ENCODE measurements at places on chromosomes 5 and 9.

DNA sequence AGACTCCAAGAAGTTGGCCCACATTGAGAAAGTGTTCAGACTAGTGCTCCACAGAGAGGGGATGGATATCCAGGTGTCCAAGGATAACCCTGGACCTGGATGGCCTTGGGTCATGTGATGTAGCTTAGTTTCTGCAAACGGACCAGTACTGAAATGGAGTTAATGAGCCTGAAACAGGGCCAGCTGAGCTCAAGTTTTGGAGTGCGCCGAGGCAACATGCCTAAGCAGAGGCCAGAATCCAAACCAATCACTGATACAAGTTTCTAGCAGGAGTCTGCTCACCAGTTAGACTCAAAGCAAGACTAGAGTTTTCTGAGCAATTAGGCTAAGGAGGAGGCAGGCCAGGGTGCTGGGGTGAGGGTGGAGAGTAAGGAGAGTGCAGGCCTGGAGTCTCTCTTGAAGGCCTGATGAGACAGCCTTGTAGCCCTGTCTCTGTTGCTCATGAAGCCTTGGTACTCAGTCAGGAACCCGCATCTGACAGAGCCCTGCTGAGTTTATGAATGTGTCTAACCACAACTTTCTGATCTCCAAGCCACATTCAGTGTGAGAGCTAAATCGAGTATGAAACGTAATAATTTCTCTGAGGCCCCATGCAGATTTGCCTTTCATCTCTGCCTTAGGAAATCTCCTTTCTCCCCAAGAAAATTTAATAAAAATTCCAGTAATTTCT is 68.9 kb upstream of the EQTN start:
- DNase-seq, result no peak

DNA sequence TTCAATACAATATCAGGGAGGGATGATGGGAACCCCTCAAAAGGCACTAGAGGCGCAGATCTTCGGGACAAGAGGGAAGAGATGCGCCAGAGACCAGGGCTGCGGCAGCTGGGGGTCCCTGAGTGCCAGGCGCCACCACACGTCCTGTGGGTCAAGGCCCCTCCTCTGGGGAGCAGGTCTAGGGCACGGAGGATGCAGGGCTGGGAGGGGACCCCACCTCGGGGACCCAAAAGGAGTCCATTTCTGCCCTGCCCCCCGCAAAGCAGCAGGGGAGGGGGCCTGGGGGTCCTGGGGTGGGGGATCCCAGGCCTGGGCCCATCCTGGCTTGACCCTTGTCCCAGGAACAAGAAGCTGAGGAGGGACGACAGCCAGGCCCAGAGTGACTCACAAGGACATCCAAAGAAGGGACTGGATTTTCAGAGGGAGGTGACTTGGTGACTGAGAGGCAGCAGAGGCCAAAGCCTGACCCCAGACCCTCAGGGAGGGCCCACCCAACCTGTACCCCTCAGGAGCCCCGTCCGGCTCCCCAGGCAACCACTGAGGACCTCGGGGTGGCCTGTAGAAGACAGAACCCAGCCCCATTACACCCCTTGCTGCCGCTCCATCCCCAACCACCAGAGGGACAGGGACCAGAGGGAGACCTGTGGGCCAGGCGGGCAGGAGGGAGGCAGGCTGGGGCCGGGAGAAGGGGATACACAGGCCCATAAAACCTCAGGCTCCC is 54.2 kb downstream of the LRSAM1 start:
- no peak for DNase-seq

- DNase-seq, result no peak
Observed at GRCh38 chr9:9874270-9874669, 738.5 kb downstream of the PTPRD start.

GRCh38 chr5:137712139-137712667 is 23.7 kb downstream of the KLHL3 start:
- DNase-seq, result no peak

GRCh38 chr9:113620377-113621161 is 157.0 kb downstream of the RGS3 start:
- no peak for DNase-seq

GRCh38 chr5:96616801-96617200 is 45.4 kb upstream of the CAST start:
- no peak for DNase-seq

DNA sequence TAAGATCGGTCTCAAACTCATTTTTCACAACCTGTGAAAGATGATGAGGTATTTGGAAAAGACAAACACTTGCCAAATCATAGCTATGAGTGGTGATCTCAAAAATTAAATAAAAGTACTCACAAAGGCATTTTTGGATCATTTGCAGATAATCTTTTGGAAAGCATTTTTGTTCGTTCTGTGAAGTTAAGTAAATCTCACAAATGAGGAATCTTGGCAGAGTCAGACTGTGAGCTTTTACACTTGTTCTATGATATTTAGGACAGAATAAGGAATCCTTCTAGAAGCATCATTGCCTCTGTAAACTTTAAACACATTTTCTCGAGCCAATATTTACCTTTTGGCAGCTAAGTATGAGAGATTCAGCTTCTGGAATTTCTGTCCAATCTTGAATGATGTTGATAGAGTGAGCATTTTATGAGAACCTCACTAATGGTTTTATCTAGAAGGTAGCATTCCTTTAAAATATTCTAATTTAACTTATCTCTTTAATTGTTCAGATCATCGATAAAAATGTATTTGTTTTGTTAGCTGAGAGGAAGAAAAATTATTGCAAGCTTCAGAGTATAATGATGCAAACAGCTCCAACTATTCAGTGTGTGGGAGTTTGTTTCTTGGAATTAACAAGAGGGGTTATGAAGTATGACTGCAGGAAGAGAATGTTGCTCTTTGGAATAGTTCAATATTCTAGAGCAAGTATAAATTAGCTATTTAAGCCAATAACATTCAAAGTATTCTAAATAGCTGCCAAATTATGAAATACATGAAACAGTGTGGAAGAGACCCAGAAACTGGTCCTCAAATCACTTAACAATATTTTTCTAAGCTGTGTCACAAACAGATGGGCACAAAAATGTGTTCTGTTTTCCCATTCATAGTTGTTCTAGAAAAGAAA is 48.6 kb upstream of the SLCO6A1 start:
- no peak for DNase-seq

GRCh38 chr5:1037123-1037670 is 28.6 kb downstream of the NKD2 start:
- no peak for DNase-seq

DNA sequence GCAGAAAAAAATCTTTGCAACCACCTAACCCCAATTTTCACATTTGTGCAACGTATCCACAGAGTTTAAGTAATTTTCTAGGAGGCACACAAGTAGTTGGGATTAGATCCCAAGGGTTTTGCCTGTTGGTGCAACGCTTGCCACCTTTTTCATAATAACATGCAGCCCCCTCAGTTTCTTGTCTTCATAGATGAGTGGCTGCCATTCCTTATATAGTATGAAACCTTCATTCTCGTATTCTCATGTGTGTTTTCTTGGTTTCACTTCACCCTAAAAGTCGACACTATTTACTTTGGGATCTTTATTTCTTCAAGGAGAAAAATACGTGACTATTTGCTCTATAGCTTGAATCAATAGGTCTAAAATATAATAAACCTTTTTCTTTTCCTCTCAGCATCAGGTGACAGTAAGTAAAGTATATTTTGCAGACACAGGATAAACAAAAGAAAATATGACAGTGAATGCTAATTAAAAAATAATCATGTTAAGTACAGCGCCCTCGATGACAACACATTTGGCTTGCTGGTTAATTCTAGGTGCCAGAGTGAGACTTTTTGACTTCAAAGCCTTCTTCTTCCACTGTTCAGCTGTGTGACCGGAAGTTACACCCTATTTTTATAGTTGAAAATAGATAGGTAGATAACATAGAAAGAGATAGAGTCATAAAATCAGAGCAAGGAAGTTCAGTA is 342.8 kb upstream of the CCNG1 start:
- no peak for DNase-seq

DNA sequence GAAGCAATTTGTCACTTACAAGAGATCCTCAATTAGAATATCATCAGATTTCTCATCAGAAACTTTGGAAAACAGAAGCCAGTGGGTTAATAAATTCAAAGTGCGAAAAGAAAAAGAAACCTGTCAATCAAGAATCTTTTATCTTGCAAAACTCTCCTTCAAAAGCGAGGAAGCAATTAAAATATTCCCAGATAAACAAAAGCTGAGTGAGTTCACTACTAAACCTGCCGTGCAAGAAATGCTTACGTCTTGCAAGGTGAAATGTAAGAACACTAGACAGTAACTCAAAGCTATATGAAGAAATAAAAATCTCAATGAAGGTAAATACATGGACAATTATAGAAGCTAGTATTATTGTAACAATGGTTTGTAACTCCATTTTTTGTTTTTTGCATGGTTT is 62.8 kb upstream of the IL33 start:
- no peak for DNase-seq

GRCh38 chr5:94901191-94901979 is 282.9 kb downstream of the SLF1 start:
- DNase-seq, result no peak

DNA sequence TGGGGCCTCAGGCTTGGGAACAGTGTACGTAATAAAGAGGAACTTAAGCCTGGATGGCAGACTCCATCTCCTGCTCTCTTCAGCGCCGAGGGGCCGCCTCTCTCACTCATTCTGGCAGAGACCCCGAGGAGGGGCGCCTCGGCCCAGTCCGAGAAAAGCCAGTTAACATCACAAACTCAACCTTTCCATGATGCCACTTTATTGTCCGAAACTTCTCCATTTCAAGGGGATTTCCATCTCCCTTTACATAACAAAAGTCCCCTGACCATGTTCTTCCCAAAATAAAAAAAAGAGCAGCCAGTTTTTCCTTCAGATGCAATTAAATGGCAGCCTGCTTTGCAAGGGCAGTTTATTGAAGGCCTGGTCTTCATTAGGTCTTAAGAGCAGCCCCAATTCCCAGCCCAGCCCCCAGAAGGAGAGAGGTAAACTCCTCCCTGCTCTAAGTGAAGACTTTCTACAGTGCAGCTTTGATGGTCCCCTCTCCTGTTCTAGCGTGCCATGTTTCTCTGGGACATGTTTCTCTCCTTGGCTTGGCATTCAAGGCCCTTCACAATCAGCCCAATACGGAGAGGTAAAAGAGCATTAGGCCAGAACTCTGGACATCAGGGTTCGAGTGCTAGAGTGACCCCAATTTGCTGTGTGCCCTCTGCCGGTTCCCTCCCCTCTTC is 19.5 kb upstream of the RAB14 start:
- no peak for DNase-seq

DNA sequence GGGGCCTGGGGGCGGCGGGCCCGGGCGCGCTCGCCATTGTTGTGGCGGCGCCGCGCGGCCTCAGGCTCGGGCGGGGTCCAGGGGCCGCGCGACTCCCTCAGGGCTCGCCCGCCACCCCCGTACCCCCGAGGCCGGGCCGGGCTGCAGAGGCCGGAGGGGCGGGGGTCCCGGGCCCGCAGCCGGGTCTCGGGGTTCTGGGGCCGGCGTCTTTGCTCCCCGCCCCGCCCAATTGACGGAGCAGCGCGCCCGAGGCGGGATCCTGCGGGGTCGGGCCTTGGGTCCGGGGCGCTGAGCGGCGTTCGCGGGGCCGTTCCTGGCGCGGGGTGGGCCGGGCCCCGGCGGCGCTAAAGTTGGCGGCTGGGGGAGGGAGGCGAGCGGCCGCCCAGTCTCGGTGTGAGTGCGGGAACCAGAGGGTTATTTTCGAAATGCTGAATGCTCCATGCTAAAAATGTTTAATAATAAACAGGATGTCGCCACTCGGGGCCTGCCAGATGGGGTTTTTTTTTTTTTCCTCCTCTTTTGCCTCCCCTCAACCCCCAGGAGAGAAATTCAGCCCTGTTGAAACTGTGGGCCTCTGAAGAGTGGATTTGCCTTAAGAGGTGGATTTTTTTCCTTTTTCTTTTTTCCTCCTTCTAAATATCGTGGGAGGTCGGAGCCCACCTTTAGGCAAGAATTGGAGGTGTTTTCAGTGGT is 724 bp downstream of the PRRC2B start:
- DNase-seq, result no peak

GRCh38 chr5:111231119-111231518 is 6.9 kb downstream of the CAMK4 start:
- DNase-seq, result no peak

- DNase-seq, result no peak
Observed at GRCh38 chr5:73365301-73365853, 83.2 kb downstream of the FOXD1 start.

DNA sequence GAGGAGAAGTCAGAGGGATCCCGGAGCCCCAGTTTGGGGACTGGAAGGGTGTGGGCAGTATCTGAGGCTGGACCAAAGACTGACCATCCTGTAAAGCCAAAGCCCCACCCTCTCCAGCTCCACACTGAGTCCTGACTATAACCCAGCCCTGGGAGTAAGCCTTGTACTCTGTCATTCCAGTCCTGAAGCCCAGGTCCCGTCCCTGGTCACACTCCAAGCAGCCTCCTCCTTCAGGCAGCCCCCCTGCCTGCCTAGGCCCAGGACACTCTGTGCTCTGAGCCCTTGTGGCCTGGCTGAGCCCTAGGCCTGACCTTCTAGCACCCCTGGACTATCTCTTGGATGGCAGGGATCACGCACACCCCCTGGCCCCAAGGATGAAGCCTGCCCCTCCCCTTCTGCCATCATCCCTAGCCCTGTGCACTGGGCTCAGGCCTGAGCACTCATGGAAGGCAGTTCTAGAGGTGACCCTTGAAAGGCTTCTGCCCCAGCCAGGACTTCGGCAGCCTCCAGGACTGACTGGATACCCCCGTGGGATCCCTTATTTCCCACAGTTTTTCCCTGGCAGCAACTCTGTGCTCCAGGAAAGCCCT is 28.0 kb upstream of the ENHO start:
- DNase-seq, result no peak

DNA sequence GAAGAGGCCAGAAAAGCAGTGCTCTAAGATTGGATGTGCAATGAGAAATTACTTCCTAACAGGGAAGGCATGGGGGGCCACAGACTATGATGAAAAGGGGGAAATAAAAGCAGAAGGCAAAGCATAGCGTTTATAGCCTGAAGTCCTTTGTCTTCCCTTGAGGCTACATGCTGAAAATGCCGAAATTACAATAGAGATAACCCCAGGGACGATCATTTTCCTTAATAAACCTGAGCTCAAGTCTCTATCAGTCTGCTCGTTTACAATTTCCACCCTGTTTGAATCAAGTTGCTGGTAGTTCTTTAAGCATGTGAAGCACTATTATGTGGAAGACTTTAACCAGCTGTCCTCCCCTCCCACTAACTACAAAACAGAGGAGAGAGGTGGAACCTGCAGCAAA is 60.4 kb downstream of the FREM1 start:
- no peak for DNase-seq

GRCh38 chr5:16521521-16522483 is 56.2 kb upstream of the ZNF622 start:
- no peak for DNase-seq

DNA sequence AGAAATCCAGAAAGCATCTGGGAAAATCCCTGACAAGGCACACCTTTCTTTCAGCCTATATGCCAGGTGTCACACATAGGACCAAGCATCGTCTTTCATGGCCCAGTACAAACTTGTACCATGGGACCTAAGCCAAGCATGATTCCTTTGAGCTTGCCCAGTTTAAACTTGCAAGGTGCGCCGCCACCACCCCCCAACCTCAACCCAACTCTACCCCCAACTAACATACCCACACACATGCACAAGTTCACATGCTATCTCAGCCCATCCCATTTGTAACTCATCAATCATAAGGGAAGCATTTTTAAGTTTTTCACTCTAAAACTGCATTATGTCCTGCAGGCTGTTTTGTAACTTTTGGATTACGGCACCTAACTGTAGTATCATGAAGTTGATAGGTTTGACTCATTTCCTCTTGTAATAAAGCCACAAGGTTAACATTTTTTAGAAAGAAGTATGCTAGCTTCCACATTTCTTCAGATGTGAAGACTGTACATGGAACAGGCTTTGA is 145.9 kb upstream of the FST start:
- DNase-seq, result no peak
